ENCODE measurements at places on chromosomes 7 and 10. TPM values are rescaled to one million over a fixed set of nuclear protein-coding genes. Genes with fewer than 3 reads are reported as not detected.
A peak's percentile ranks its signal among the peaks of the same experiment; 100 is the strongest.

The GPER1 gene
- 0.81 TPM for total RNA-seq

The PRSS37 gene
- total RNA-seq, result not detected

The KLF14 gene
- total RNA-seq, result 0.14 TPM

The EPO gene
- total RNA-seq, result not detected

- no peak for DNase-seq
Observed at GRCh38 chr7:87380905-87381304, 35.4 kb downstream of the CROT start.

DNA sequence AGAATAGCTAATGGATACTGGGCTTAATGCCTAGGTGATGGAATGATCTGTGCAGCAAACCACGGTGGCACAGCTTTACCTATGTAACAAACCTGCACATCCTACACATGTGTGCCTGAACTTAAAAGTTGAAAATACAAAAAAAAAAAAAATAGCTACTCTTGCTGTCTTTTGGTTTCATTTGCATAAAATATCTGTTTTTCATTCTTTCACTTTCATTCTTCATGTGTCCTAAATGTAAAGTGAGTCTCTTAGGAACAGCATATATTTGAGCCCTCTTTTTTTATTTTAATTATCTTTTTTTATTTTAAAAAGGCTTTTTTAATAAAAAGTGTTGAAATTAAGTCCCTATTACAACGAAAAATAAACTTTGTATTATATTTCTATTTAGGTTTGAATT, 836.1 kb upstream of the KCND2 start:
- DNase-seq, result no peak

DNA sequence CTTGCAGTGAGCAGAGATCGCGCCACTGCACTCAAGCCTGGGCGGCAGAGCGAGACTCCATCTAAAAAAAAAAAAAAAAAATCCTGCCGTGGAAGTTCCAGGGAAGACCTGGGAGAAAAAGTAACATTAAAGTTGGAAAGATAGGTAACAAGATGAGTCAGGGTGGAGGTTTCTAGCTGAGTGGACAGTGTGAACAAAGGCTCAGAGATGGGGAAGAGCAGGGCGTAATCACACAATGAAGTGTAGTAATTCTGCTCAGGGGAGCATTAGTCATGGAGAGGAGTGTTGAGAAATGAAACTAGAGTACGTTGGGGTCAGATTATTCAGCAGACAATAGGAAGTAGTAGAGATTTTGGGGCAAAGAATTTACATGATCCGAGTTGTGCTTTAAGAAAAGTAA, 21.6 kb upstream of the WASL start:
- DNase-seq, result peak; percentile 86

- no peak for DNase-seq
Observed at GRCh38 chr7:192701-193480, 520 bp downstream of the FAM20C start.

GRCh38 chr10:33478675-33479125, 144.2 kb upstream of the NRP1 start:
- DNase-seq, result no peak

DNA sequence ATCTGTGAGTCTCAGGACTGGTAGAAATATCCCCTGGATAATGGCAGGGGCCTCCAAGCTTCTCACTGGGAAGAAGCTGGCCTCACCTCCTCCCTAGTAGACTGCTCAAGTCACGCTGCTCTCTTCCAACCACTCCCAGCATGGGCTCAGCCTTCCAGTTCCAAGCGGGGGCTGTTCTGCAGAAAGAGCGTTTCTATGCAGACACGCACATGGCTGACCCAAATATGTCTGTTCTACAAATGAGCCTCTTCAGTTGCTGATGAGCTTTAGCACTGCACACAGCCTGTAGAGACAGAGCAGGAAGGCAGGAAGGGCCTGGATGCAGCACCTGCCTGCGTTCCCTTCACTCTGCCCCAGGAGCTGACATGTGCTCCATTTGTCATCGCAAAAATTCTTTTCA, 523.9 kb upstream of the MGMT start:
- no peak for DNase-seq

DNA sequence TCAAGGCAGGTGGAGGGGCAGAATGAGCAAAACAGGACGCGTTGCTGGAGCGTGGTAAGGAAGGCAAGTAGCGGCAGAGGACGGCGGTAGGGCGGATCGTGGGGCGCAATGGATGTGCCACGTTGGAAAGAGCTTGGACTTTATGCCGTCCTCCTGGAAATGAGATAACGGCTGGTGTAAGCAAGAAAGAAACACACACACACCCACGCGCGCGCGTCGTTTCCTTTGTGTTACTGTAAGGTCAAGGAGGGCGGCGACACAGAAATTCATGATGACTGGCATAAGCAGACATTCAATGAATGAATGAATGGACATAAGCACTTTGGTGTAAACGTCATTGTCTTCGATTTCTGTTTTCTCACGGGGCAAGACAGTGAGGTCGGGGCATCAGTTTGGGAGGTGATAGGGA, 683 bp upstream of the ENTPD7 start:
- no peak for DNase-seq

GRCh38 chr10:123614888-123615287, 51.3 kb upstream of the GPR26 start:
- DNase-seq, result no peak

All from epithelial cell of proximal tubule (primary cell).